Kidney epithelial cell (primary cell): ENCODE measurements at places on chromosomes 5 and 9.

DNA sequence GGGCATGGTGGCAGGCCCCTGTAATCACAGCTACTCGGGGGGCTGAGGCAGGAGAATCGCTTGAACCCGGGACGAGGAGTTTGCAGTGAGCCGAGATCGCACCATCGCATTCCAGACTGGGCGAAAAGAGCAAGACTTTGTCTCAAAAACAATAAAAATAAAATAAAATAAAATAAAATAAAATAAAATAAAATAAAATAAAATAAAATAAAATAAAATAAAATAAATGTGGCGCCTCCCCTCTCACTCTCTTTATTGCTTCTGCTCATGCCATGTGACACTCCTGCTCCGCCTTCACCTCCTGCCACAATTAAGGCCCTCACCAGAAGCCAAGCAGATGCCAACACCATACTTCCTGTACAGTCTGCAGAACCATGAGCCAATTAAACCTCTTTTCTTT lies 3.8 kb upstream of the SHC3 start:
- DNase-seq, result no peak

GRCh38 chr5:167447466-167448375 lies 843.7 kb upstream of the WWC1 start:
- DNase-seq, result no peak

- DNase-seq, result no peak
Observed at GRCh38 chr9:6418764-6419163, 5.8 kb downstream of the UHRF2 start.

GRCh38 chr9:133826289-133827085 lies 88.3 kb upstream of the SARDH start:
- no peak for DNase-seq

DNA sequence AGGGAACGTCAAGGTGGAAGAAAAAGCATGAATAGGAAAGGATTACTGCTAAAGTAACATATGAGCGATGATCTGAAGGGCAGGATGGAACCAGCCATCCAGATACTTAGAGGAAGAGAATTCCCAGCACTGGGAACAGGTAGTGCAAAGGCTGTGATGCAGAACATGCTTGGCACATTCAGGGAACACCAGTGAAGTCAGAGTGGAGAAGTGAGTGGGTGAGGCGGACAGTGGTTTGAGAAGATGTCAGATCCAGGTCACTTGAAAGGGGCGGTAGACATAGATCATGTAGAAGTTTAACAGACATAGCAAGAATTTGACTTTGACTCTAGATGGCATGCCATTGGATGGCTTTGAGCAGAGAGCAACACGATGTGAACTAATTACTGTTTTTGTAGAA lies 374.2 kb downstream of the PDE4D start:
- DNase-seq, result no peak

DNA sequence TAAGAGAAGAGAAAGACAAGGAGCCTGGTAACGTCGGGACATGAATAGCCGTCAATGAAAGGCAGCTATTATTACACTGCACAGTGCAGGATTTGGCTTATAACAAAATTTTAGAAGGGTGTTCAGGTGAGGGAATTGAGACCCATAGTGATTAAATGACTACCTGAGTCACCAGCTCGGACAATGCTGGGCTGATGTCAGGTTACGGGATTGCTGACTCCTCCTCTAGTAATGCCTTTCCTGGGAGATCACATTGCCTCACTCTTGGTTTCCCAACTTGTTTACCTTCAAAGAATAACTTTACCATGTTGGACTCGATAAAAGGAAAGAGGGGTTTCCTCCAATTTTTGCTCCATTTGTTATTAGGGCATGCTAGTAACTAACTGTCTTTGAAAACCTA lies 132.6 kb downstream of the GHR start:
- DNase-seq, result no peak

GRCh38 chr9:14323985-14324650 lies 10.2 kb upstream of the NFIB start:
- DNase-seq, result no peak

DNA sequence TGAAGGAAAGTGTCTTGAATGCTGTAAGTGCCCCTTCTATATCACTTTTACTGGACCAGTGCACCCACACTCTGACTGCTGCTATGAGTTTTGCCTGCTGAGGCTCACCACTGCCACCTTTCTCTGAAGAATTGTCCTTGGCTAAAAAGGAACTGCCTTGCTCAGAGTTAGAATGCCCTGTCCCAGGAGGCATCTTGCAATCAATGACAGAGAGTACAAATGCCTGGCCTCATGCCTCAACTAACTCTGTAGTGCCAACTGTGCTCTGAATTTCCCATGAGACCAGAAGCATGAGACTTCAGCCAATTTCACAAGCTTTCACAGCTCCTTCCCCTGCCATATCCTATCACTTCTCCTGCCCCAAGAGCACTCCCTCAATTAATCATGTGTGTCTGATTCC lies 569.7 kb downstream of the ZNF608 start:
- no peak for DNase-seq

DNA sequence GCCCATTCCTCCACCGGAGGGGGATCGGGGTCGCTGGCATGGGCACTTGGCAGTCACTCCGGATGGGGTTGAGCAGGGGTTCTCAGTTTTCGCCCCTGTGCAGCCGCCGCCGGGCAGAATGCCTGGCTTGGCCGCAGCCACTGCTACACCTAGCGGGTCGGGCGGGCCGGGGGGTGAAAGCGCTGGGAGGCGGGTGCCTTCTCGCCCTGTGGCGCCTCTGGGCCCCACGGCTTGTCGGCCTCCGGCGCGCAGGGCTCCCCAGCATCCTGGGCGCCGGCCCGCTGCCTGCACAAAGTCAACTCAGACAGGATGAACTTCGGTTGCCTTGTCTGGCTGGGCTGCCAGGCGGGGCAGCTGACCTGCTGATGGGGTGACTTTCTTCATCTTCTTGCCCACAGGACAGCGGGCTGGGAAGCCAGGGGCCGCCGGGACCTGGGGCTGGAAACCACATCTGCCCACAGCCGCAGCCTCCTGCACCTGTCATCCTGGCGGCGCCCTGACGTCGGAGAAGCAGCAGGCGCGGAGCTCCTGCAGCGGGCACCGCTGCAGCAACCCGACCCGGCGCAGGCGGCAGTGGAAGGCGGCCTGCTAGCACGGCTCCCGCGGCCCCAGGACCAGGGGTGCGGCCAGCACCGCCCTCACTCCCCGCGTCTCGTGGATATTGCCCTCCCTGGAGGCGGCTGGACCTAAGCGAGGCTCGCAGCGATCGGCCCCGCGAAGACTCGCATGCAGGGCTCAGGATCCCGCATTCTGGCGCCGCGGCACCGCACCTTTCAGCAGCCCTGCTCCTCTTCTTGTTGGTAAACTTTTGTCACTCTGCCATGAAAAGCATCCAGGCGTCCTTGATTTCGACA lies 1.3 kb upstream of the ANKRD18A start:
- DNase-seq, result no peak

DNA sequence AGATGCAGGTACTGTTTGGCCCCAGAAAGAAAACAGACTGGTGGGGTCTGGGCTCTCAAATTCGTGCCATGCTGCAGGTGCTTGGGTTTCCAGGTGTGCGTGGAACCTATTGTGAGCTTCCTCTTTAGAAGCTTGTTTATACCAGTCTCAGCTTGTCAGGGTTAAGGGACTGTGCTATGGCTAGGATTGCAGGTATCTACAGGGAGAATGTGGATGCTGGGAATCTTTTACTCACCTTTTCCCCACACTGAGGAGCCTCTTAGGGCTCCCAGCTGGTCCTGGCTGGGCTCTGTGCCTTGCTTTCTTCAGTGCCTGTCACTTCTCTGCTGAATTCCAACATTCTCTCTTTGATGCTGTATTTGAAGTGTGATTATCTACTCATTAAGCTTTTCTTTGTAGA lies 111.8 kb downstream of the WDR70 start:
- DNase-seq, result no peak

- no peak for DNase-seq
Observed at GRCh38 chr5:172187118-172188032, 649 bp downstream of the STK10 start.

DNA sequence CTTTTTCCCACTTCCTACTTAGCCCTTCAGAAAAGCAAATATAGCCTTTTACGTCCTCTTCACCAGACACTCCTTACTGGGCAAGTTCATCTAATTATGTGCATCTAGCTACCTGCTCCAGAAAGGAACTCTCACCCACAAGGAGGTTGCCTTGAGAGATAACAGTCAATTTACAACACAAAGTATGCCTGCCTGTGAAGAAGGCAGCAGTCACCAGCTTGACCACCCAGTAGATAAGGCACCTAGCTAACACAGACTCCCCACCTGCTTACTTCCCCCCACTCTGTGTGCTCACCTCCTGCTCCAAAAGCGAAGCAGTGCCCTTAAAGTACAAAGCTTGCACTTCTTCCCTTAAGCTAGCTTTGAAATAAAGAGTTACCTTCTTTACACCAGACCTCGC lies 111.7 kb upstream of the MRPS30 start:
- DNase-seq, result no peak

- DNase-seq, result no peak
Observed at GRCh38 chr5:113788141-113788655, 274.7 kb downstream of the YTHDC2 start.

- DNase-seq, result no peak
Observed at GRCh38 chr5:17832949-17833745, 198.9 kb downstream of the TAF11L14 start.
